ENCODE measurements at places on chromosomes 2 and 18.

GRCh38 chr2:216394881-216395280 is 17.4 kb upstream of the SMARCAL1 start:
- no peak for DNase-seq

- no peak for DNase-seq
Observed at GRCh38 chr2:31674446-31674845, 93.7 kb upstream of the SRD5A2 start.

DNA sequence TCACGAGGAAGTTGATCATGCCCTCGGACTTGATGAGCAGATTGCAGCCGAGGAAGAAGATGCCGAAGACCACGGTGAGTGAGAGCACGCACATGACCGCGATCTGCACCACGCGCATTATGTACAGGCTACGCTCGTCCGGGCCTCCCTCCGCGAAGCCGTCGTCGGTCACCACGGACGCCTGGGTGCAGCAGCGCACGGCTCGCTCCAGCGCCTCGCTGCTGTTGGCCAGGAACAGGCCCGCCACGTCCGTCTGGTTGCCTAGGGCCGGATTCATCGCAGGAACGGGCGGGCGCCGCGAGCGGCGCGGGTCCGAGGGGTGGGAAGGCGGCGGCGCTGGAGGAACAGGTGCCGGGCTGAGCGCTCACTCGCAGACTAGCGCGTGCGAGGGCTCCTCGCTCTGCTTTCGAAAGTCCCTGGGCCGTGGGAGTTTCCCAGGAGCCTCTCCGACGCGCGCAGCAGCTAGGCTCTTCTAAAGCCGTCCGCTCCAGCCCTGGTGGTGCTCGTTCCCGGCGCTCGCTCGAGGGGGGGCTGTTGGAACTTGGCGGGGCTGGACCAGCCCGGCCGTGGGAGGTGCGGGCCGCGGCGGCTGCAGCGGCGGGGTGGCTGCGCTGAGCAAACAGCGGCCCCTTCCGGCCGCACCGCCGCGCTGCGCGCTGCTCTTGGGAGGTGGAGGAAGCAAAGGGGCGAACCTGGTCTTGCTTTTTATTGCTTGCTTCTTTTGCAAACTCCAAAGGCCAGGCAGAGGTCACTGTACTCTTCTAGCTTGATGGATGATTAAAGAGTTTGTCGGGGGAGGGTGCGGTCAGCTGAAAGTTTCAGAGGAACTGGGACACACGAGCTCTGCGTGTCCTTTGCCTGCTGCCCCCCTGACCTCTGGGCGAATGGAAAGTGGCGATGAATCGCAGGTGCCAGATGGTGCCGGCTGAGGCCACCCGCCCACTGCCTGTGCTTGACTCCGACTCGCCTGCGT is at the start of gene RPRM:
RPRM (minus strand) TSS at position 474 of the 973 bp plus-strand sequence; CDS start at position 277, 197 bp downstream.
- DNase-seq, result peak; percentile 97

- no peak for DNase-seq
Observed at GRCh38 chr18:4016391-4017049, 438.6 kb downstream of the DLGAP1 start.

DNA sequence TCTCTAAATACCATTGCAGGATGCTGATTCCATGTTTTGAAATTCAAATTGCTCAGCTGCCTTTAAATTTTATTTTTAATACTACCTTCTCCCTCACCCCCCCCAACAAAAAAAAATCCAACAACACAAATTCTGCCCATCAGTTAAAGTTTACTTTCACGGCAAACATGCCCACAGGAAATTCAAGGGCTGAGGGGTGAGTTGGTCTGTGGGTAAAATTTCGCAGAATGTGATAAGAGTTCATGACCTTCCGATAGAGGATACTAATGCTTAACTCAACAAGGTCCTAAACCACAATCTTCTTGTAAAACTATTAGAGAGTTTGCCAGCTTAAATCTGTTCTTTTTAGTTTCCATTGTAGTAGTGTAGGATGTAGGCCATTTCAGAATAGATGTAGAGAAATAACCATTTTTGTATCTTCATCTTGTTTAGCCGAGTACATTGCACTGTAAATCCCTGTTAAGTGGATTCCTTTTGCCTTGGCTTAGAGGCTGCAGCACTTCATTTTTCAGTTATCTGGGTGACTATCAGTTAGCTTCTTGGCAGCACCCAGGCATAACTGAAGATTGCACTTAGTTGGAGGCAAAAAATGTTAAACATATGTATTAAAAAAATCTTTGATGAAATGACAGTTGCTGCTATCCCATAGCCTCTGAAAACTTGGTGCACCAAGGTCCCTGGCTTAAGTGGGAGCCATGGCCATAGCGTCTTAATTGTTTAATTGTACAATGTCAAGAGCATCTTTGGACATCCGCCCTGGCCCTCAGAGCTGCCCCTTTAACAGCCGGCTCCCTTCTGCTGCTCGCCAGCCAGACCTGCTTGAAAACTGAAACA is 232.3 kb downstream of the HAUS1 start:
- DNase-seq, result peak; percentile 42

GRCh38 chr2:55986001-55986400 is 62.4 kb upstream of the EFEMP1 start:
- no peak for DNase-seq

DNA sequence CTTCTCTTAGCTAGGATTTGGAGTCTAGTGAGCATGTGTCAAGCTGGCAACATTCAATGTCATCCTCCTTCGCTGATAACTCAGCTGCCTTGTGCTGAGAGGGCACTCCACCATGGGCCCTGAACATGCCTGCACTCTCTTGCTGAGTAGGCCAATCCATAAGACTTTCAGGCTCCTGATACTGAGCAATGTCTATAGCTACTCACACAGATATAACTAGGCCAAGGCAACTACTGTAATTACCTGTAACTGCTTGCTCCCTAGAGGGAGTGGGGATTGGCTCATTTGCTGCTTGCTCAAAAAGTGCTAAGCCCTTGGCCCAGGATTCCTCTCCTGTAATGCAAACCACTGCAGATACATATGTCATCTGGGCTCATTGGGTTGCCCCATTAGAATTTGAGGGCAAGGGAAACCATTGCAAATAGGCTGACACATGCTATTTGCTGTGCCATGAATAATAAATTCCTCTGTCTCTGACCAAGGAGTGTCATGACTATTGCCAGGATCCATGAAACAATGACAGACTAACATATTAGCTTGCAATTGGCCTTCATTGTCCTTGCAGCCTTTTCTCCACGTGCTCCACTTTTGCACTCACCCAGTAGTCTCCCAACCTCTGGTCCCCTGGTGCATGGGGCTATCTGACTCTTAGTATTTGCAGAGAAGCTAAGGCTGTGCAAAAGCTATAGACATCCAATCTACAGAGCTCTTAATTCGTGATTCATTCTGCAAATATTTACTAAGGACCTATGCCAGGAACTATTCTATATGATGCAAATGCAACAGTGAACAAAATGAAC is 36.9 kb upstream of the BMPR2 start:
- DNase-seq, result no peak

GRCh38 chr2:29106256-29106655 is 9.0 kb upstream of the CLIP4 start:
- DNase-seq, result no peak

DNA sequence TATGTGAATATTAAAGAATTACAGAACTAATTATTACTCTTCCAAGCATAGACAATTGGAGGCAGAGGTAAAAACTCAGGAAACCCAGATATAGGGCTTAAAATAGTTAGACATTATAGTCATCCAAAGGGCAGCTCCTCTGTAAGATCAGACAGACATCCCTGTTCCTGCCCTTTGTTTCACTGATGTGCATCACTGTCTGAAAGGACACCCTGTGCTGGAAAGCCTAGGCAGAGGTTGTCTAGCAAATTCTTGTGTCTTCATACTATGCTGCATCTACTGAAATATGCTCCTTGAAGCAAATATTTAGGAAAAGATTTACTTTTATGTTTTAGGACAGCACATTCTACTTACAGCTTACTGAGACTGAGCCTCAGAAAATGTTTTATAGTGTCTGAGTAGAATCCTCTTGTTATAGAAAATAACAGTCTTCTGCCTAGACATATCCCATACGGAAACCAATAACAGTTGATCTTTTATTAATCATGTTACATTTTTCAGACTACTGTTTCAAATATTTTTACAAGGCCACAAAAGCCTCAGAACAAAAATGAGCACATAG is 977.3 kb upstream of the CDH2 start:
- no peak for DNase-seq

GRCh38 chr18:57780706-57781347 is 22.3 kb downstream of the ATP8B1 start:
- no peak for DNase-seq

GRCh38 chr2:29723255-29724001 is 198.0 kb downstream of the ALK start:
- no peak for DNase-seq

DNA sequence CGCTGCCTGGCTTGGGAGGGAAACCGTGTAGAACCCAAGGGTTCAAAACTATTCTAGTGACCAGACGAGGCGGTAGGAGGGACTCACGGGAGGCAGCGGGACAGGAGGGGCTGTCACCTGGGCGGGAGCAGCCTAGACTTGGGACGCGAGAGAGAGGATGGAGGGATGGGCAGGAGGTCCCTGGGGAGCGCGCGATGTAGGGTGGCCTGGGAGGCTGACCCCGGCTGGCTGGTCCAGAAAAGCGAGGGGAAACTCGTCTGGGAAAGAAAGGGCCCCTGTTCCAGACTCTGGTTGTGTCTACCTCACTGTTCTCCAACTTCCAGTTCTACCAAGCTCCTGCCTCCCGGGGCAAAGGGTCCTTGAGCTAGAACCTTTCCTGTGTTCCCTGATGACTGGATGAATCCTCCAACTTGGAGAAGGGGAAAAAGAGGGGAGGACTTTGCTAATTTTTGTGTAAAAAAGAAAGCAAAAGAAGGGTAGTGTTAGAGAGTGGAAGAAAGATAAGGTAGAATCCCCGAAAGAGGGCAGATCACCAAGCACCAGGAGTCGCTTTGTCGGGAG is 1.4 kb downstream of the DOK6 start:
- DNase-seq, result no peak

- no peak for DNase-seq
Observed at GRCh38 chr2:98704499-98705332, 26.2 kb downstream of the MGAT4A start.

DNA sequence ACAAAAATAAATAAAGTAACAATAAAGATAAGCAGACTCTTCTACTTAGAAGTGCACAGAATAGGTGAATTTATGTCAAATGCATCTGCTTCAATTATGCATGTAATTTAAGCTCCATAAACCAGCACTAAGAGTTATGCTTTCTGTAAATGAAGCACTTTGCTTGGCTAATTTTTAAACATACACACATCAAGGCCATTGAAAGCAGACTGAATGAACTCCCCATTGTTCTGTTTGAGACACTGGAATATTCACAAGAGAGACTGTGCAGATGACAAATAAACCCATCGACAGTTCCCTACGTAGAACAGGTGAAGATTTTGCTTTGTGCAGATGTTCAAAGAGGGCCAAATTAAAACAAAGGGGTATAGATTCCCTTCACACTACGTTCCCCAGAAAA is 133.4 kb downstream of the PID1 start:
- DNase-seq, result no peak

DNA sequence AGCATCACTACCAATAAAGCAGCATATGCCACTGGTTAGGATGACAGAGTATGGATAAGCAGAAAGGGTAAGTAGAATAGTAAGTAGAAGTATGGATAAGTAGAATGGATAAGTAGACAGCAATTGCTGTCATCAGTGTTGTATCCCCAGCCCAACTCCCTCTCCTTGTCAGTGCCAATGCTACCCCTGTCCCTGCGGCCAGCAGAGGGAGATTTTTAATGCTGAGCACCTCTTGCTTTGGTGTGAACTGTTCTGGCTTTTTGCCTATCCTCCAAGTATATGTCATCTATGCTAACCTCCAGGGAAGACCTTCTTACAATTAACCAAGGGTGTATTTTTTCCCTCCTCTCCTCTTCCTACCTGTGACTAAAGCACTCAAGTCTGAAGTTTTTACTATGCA is 136.7 kb upstream of the SPHKAP start:
- DNase-seq, result no peak

DNA sequence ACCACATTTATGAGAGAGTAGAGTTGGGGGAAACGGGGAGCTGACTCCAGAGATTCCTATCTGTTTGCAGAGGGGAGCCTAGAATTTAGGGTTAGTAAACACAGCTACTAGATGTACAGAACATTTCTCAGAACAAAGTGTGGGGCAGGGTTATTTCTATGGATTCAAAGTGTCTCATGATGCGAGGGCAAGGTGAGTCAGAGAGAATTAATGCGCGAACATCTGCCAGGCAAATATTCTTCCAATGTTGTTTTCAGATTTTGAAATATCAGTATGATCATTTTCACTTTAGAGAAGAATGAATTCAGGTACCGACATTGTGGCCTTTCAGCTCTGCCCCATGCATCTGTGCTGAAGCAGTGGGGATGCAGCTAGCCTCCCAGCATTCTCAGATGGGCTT is 2.0 kb upstream of the DSEL start:
- DNase-seq, result no peak

- DNase-seq, result no peak
Observed at GRCh38 chr2:136008205-136008865, 22.9 kb upstream of the DARS1 start.

GRCh38 chr2:187943772-187944369 is 347.8 kb upstream of the GULP1 start:
- no peak for DNase-seq

GRCh38 chr2:66031236-66031635 is 403.7 kb upstream of the MEIS1 start:
- no peak for DNase-seq

DNA sequence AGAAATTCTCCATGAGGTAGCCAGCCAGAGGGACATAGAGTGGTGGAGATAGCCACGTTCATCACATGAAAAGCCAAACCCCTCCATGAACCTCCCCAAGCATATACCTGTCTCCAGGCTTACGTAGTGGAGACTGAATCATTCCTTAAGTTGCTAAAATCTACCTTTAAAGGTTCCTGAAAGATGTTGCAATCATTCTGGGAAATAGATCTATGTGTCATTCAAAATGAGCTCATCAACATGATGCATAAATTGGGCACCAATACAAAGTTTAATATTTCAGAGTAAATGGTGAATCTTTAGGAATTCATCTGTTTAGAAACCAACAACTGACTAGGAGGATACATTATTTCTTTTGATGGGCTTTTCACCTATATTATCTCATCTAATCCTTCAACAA is 362.6 kb upstream of the ID2 start:
- DNase-seq, result no peak
